ENCODE measurements at places on chromosomes 4 and X.

GRCh38 chrX:136495043-136495442, 2.3 kb upstream of the HTATSF1 start:
- DNase-seq: no peak

GRCh38 chr4:78185117-78185516, 128.0 kb downstream of the FRAS1 start:
- DNase-seq: no peak

GRCh38 chr4:166903408-166903807, 330.9 kb downstream of the SPOCK3 start:
- DNase-seq: no peak

- no peak for DNase-seq
These were observed 49.5 kb upstream of the ATP6AP2 start for GRCh38 chrX:40531056-40531826.

DNA sequence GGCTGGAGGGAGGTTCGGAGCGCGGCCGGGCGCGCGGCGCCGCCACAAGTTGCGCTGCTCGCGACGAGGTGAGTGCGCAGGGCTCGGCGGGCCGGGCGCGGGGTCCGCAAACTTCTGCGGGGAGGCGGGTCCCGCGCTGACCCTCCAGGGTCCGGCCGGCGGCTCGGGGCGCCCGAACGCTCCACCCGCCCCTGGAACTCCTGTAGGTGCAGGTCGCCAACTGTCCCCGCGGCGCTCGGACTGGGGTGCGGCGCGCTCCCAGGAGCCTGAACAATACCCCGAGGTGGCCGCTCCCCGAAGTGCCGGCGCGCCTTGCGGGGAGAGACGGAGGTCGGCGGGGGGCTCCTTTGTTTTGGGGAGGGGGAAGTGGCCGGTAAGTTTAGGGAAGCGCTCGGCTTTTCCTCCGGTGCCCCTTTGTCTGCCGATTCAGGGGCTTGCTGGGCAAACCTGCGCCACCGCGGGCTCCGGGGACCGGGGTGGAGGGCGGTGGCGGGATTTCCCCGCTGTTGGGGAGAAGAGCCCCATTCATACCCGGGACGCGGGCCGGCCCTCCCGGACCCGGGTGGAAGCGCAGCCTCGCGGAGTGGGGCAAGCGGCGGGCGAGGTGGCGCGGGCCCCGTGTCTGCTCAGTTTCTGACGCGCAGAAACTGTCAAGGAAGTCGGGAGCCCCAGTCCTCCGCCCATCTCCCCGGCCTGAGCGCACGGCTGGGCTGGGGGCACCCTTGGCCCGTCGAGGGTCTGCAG, 694 bp downstream of the TBL1X start:
- DNase-seq: no peak

- no peak for DNase-seq
These were observed 67.3 kb downstream of the FBXO8 start for GRCh38 chr4:174215961-174216680.

GRCh38 chrX:42797651-42798269, 19.8 kb upstream of the PPP1R2C start:
- DNase-seq: no peak

GRCh38 chr4:65367306-65367705, 303.0 kb downstream of the EPHA5 start:
- no peak for DNase-seq

DNA sequence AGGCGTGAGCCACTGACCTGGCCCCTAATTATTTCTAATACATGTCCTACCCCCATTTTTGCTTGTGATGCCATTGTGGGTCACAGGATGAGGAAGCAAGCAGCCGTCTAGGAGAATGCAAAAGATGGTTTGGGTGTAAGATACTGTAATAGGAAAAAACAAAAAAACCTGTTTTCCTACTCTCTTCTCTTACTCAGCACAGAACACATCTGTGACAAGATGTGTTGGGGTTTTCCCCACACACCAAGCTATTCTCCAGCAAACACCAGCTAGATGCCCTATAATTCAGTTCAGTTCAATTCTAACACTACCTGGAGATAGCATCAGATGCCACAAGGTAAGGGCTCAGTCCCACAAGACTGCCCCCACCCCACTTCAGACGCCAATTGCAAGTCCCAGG, 15.3 kb upstream of the HPRT1 start:
- no peak for DNase-seq

Measured in activated CD4-positive, alpha-beta T cell treated with anti-CD3 and anti-CD28 coated beads, Interleukin-2, amount 50 U/mL, for 4 hours (primary cell).